ENCODE measurements at places on chromosomes 4 and X.

- DNase-seq = no peak
Measured at GRCh38 chr4:16079046-16079445, 4.8 kb downstream of the PROM1 start.

- no peak for DNase-seq
Measured at GRCh38 chr4:104457308-104457981, 37.2 kb downstream of the CXXC4 start.

- no peak for DNase-seq
Measured at GRCh38 chr4:22884157-22884556, 191.4 kb downstream of the GBA3 start.

- no peak for DNase-seq
Measured at GRCh38 chrX:143988356-143988755, 104.5 kb downstream of the UBE2NL start.

DNA sequence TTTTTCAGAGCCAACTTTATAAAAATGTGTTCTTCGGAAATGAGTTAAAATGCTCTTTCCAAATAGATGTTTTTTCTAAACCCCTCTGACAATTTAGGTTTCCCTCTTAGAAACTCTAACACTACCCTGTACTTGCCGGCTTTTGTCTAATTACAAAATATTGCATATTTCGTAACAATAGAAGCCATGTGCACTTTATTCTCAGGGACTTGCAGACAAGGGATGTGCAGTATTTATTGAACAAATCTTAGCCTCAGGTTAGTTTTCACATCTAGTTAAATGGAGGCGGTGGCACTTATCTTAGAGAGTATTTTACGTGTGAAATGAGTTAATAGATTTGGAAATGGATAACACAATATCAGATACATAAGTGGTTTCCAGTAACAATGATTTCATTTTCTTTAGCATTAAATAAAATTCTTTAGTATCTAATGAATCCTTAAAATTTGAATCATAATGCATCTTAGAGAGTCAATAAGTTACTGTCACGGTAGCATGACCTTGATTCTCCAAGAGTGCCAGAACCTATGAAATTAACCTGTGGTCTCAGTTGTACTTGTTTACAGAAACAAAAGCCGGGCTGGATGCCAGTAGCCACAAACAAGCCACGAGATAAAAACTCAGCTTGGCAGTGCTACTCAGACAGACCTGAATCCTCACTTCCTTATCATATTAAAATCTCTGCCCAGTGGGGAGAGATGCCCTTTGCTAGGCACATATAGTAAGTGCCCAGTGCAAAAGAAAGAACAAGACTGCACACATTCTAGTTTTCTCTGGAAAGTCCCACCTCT is 772 bp upstream of the PABPC4L start:
- no peak for DNase-seq
